ENCODE measurements at places on chromosomes 1 and 21. TPM values are rescaled to one million over a fixed set of nuclear protein-coding genes. Genes with fewer than 3 reads are reported as not detected.

The FAM177B gene
- not detected for total RNA-seq

The DNAJC28 gene
- total RNA-seq, result 0.97 TPM

The TSSK3 gene
- total RNA-seq, result 0.13 TPM

The NID1 gene
- total RNA-seq, result 261 TPM

The CYP4B1 gene
- 0.32 TPM for total RNA-seq

The PPIAL4G gene
- total RNA-seq, result not detected

The SPRR5 gene
- not detected for total RNA-seq

The SPRR2F gene
- total RNA-seq, result not detected

The TFF2 gene
- not detected for total RNA-seq

The PTCH2 gene
- total RNA-seq, result 0.06 TPM

The TSPEAR gene
- 0.19 TPM for total RNA-seq

The MEGF6 gene
- total RNA-seq, result 30.8 TPM

The PEAR1 gene
- 11.0 TPM for total RNA-seq

The POU3F1 gene
- total RNA-seq, result not detected

The SFN gene
- 0.16 TPM for total RNA-seq

The STUM gene
- total RNA-seq, result 0.57 TPM

The SEMA6C gene
- 15.6 TPM for total RNA-seq

The CD5L gene
- total RNA-seq, result not detected

The PDZK1 gene
- total RNA-seq, result 0.31 TPM

The GJB5 gene
- total RNA-seq, result not detected

The GCLM gene
- 18.4 TPM for total RNA-seq

The FAAH gene
- total RNA-seq, result 1.2 TPM

The BSND gene
- not detected for total RNA-seq

The MSH4 gene
- total RNA-seq, result under 0.01 TPM

The SNAPIN gene
- total RNA-seq, result 41.4 TPM

The USP1 gene
- total RNA-seq, result 27.4 TPM

The LGR6 gene
- not detected for total RNA-seq

The REN gene
- total RNA-seq, result under 0.01 TPM

The CFAP141 gene
- not detected for total RNA-seq

The SLC5A9 gene
- not detected for total RNA-seq

The HSPB7 gene
- total RNA-seq, result not detected

The ANKRD65 gene
- 0.32 TPM for total RNA-seq

The BMP8B gene
- total RNA-seq, result under 0.01 TPM

The DMBX1 gene
- total RNA-seq, result not detected

The CA14 gene
- total RNA-seq, result not detected

The TFAP2E gene
- total RNA-seq, result not detected

The TIE1 gene
- 1,208 TPM for total RNA-seq

The APOBEC4 gene
- not detected for total RNA-seq

The NDC1 gene
- 17.6 TPM for total RNA-seq

The CELA2A gene
- total RNA-seq, result not detected

The SIKE1 gene
- total RNA-seq, result 40.2 TPM

The PYHIN1 gene
- total RNA-seq, result not detected

The NUF2 gene
- total RNA-seq, result 14.2 TPM

The AMY2B gene
- 0.65 TPM for total RNA-seq

The LCE1D gene
- not detected for total RNA-seq

The DDR2 gene
- 1.1 TPM for total RNA-seq

The TMEM201 gene
- 2.8 TPM for total RNA-seq

The GPBP1L1 gene
- total RNA-seq, result 105 TPM

The COL9A2 gene
- 0.16 TPM for total RNA-seq

The WNT9A gene
- total RNA-seq, result 1.7 TPM

Measured in bladder microvascular endothelial cell (primary cell).